ENCODE measurements at places on chromosomes 5 and 9.

- no peak for DNase-seq
These were observed 73.8 kb upstream of the IL17B start for GRCh38 chr5:149452665-149453617.

DNA sequence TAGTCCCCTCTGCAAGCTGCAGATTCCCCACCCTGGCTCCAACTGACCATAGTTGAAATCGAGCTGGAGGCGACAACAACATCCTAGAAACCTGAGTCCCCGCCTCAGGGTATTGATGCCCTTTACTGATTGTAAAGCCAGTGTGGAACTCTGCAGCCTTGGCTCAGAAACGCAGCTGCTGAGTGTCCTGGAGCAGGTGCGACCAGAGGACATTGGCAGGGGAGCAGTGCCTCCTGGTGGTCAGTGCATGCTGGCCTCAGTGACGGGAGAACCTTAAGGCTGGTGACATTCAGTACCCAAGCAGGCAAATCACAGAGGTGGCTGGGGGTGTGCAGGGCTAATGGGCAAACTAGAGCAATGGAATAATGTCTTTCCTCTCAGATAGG lies 20.4 kb upstream of the ZNF354B start:
- peak; percentile 31 for DNase-seq

GRCh38 chr5:50888751-50889150 lies 222.3 kb downstream of the PARP8 start:
- DNase-seq, result no peak

- no peak for DNase-seq
These were observed 9.4 kb upstream of the NDST1 start for GRCh38 chr5:150498501-150498900.

DNA sequence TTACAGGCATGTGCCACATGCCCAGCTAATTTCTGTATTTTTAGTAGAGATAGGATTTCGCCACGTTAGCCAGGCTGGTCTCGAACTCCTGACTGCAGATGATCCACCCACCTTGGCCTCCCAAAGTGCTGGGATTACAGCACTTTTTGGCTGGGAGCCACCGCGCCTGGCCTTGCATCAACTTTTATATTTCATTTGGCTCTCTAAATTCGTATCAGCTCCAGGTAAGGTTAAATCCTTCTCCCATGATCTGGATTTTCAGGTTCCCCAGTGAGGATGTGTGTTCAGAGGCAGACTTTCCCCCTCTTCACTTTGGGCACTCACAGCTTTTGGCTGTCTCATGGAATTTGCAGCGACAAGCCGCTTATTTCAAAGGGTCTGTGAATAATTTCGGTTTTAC lies 16.8 kb upstream of the RNF38 start:
- DNase-seq, result no peak

- DNase-seq, result no peak
These were observed 55.0 kb upstream of the CPLX2 start for GRCh38 chr5:175816348-175816747.

- peak; percentile 66 for DNase-seq
These were observed 954 bp downstream of the TBCA start for GRCh38 chr5:77774981-77775789.

DNA sequence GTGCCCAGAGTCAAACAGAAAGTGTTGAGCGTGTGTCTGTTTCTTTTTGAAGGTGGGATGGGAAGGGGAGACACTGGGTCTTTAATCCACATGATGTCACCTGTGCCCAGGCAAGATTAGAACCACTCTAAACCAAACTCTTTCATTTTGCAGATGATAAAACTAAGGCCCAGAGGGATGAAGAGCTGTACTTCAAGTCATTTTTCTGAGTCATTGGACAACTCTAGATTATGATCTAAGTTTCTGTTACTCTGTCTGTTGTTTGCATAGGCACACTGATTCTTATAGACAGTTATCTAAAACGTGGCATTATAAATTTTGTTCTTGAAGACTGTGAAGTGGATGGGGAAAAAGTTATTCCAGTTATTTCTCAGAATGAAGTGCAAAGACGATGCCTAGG lies 48.8 kb downstream of the MAST4 start:
- peak; percentile 63 for DNase-seq

- no peak for DNase-seq
These were observed 58.9 kb downstream of the WWC1 start for GRCh38 chr5:168350315-168350714.

DNA sequence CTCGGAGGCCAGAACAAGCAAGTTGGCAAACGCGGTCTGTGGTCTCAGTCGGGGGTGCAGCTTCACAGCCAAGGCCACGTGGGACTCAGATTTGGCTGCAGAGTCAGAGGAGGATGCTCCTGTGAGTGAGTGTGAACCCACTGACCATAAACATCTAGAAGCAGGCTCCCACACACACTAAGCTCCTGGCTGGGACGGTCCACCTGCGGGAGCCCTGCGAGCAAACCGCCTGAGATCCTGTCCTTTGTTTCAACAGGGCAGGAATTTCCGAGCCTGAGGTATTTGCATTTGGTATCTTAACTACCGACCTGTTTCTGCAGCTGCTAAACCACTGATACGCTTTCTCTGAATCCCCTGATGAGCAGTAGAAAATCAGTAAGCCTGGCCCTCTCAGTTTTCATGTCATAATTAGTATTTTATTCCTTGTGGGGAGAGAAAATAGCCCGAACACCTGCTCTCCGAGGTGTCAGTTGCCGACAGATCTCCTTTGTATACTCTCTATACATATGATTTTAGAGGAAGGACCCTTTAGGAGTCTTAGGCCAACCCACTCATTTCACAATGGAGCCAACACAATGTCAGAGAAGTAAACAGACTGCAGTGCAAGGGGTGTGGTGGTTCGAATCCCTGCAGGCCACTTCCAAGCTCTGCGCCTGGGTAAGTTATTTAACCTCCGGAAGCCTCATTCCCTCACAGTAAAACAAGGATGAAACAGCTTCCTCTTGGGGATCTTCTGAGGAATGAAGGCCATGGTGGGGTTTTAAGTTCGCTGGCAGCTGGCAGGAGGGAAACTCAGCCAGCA lies 40.9 kb upstream of the PWWP2A start:
- DNase-seq, result no peak

- no peak for DNase-seq
These were observed 3.6 kb downstream of the MGAT4B start for GRCh38 chr5:179802950-179803562.

DNA sequence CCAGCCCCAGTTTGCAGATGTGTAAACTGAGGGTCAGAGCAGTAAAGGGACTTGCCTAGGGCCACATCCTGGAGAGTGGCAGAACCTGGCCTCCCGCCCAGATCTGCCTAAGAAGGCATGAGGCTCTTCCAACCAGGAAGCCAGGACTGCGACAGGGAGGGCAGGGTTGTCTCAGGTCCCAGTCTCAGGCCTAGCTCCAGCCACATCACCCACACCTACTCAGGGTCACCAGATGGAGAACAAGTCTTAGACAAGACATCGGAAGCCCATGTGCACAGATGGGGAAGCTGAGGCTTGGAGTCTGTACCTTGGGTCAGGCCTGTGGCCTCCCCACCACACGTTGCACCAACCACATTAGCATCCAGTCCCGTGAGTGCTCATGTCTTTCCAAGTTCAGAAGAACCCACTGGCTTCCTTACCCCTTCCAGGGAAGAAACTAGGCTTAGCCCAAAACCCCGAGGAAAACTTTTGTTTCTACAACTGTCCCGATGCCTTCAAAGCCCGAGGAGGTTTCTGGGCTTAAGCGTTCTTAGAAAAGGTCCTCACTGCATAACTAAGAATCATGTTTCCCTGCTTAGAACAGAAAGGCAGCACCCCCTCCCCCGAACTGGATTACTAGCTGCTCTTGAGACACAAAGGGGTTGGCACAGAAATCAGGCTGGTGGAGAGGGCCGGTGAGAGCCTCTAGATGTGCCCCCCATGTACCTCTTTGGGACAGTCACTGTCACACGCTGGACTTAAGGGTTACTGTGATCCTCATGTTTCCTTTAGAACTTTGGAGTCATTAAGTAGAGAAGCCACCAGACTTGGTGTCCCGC lies 2.2 kb downstream of the FAM78A start:
- peak; percentile 62 for DNase-seq

- no peak for DNase-seq
These were observed 227.1 kb downstream of the ZSWIM6 start for GRCh38 chr5:61559146-61559545.

DNA sequence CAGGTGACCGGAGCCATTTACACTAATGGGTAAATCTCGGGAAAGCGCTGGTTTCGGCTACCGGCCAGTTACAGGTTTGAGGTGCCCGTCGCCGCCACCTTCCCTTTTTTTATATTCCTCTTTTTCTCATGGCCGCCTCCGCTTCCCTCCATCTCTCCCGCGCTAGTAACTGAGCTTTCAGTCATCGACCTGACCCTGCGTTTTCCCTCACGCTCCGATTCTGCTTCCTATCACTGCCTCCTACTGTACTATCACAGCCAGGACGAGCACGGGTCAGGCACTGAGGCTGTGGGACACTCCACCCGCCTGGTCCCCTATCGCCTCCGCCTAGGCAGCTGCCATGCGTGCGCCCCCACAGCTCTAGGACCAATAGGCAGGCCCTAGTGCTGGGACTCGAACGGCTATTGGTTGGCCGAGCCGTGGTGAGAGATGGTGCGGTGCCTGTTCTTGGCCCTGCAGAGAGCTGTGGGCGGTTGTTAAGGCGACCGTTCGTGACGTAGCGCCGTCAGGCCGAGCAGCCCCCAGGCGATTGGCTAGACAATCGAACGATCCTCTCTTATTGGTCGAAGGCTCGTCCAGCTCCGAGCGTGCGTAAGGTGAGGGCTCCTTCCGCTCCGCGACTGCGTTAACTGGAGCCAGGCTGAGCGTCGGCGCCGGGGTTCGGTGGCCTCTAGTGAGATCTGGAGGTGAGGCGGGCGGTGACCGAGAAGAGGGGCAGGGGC lies at the start of gene HMGCR:
Gene HMGCR, plus strand, starts transcription at position 606 of the 722 bp plus-strand sequence. CDS start 5,386 bp downstream, outside the sequence.
- DNase-seq, result peak; percentile 100

- DNase-seq, result no peak
These were observed 41.5 kb downstream of the ERCC8 start for GRCh38 chr5:60903356-60903755.

DNA sequence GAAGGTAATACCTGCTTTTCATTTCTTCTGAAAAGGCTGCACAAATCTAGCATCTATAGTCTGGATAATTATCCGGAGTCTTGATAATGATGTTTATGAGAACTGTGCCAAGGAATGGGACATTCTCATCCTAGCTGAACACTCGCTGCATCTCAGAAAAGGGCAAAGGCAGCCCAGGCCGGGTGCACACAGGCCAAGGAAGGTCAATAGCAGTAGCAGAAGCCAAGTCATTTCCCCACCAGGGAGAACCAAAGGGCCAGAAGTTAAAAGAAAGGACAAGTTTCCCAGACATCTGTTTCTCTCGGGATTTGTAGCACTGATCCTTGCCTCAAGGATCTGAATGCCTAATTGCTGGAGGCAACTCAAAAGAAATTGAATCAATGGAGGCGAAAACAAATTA lies 66.1 kb upstream of the ANKRD55 start:
- no peak for DNase-seq

DNA sequence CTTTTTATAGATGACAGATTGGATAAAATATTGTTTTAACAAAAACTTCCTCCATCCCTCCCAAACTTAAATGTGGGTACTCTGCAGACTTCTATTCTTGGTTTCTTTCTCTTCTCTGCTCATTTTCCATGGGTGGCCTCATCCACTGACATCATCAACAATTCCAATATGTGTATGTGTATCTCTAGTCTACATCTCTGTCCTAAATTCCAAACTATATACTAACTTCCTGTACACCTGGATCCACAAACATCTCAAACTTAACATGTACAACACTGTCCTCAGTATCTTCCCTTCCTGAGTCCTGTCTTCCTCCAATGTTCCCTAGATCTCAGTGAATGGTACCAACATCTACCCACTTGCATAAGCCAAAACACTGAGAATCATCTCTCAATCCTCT lies 28.5 kb upstream of the CDK5RAP2 start:
- no peak for DNase-seq
